ENCODE measurements at places on chromosomes 3 and 15. TPM values are rescaled to one million over a fixed set of nuclear protein-coding genes. Genes with fewer than 3 reads are reported as not detected.

GRCh38 chr3:2061360-2061759 lies 37.3 kb upstream of the CNTN4 start:
- no peak overlapping the region for H3K4me3 ChIP-seq
- H3K36me3 ChIP-seq, result no peaks in the 10 kb centered on the region
- H3K4me1 ChIP-seq, result no peaks in the 10 kb centered on the region
- no peaks in the 10 kb centered on the region for H3K27me3 ChIP-seq
- H3K27ac ChIP-seq, result no peak overlapping the region

FBXL22 gene
- 18.6 TPM for total RNA-seq

DNA sequence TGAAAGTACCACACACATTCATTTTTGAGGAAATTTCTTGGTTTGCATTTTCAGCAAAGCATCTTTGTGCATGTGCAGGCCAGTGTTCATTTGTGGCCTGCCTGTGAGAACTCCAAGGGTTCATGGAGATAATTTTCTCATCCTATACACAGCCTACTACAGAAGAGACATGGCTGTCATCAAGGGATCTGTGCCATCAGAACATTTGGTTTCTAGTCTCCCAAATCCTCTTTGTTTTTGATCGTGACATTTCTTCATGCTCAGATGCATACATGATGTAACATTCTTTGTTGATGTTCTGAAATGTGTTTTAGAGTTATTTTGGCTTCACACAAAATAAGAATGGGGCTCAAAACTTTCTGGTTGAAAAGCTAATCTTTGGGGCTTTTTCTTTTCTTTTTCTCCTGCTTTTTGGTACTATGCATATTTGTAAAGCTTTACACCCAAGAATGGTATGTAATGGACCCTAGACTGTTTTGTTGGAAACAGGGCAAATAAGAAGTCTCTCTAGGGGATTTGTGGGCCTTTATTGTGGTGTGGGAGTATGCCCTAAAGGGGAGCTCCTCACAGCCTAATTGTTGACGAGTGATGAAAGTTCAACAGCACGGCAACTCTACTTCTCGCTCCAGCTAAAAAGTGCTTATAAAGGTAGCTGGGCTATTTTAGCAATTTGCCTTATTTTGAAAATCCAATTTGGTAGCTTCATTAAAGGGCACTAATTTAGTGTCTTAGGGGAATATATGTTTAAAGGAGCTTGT lies 3.2 kb upstream of the ARPP21 start:
- DNase-seq, result no peak
- no peaks in the 10 kb centered on the region for H3K27me3 ChIP-seq
- H3K4me1 ChIP-seq, result no peaks in the 10 kb centered on the region
- no peak overlapping the region for H3K4me3 ChIP-seq
- H3K27ac ChIP-seq, result no peak overlapping the region

OXTR gene
- total RNA-seq, result 2.3 TPM

GRCh38 chr3:40995271-40995670 lies 204.0 kb upstream of the CTNNB1 start:
- no peak for DNase-seq
- H3K36me3 ChIP-seq, result no peaks in the 10 kb centered on the region
- H3K27me3 ChIP-seq, result no peaks in the 10 kb centered on the region
- peaks cover 4% of the 10 kb centered on the region for H3K4me1 ChIP-seq
- no peak overlapping the region for H3K27ac ChIP-seq
- H3K4me3 ChIP-seq, result no peak overlapping the region

DNA sequence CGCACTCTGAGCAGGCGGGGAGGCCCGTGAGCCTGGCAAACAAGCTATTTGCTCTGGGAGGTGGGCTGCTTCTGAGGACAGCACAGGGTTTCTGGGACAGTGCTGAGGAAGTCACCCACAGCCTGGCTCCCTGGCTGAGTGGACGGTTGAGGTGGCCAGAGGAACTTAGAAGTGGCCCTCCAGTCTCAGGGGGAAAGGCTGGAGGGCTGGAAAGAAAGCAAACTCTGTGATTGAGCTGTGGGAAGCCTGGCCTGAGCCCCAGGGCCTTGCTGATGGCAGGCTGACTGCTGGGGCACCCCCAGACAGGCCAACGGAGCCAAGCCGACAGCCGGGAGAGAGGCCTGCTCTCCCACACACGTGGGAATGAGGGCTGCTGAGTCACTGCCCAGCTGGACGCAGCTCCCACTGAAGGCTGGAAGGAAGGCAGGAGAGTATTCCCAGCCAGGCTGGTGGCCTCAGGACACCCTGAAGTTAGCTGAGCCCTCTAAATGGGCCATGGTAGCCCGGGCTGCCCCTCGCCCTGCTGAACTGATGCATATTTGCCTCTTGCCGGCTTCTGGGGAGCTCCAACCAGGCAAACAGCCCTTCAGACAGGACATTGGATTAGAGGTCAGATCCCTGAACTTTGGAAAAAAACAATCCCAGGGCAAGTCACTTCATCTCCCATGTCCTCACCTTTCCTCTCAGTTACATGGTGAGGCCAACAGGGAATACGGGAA lies 98.0 kb upstream of the TLE3 start:
- no peaks in the 10 kb centered on the region for H3K4me1 ChIP-seq
- peak overlapping the region; percentile 1 for H3K27ac ChIP-seq
- no peaks in the 10 kb centered on the region for H3K36me3 ChIP-seq
- no peaks in the 10 kb centered on the region for H3K27me3 ChIP-seq
- peak; percentile 93 for DNase-seq

IRAK2 gene
- total RNA-seq, result 7.1 TPM

GRCh38 chr3:171850320-171850959 lies 7.3 kb downstream of the TMEM212 start:
- H3K36me3 ChIP-seq, result no peaks in the 10 kb centered on the region
- H3K4me1 ChIP-seq, result peaks cover 5% of the 10 kb centered on the region
- H3K27ac ChIP-seq, result no peak overlapping the region
- no peak overlapping the region for H3K4me3 ChIP-seq

GRCh38 chr15:70016511-70016994 lies 81.2 kb downstream of the TLE3 start:
- H3K4me1 ChIP-seq, result no peaks in the 10 kb centered on the region
- no peak overlapping the region for H3K27ac ChIP-seq
- no peak overlapping the region for H3K4me3 ChIP-seq
- H3K27me3 ChIP-seq, result no peaks in the 10 kb centered on the region
- H3K36me3 ChIP-seq, result no peaks in the 10 kb centered on the region

- H3K4me3 ChIP-seq, result peak overlapping the region; percentile 39
- H3K27me3 ChIP-seq, result no peaks in the 10 kb centered on the region
- peak overlapping the region; percentile 28 for H3K27ac ChIP-seq
Observed at GRCh38 chr3:63960048-63960711, 48.0 kb upstream of the SCAANT1 start.

- H3K27ac ChIP-seq, result no peak overlapping the region
- DNase-seq, result no peak
- H3K4me3 ChIP-seq, result no peak overlapping the region
- H3K27me3 ChIP-seq, result no peaks in the 10 kb centered on the region
- no peaks in the 10 kb centered on the region for H3K4me1 ChIP-seq
Observed at GRCh38 chr15:57102858-57103257, 184.4 kb downstream of the TCF12 start.

PLSCR5 gene
- total RNA-seq, result not detected

CTNNB1 gene
- 306 TPM for total RNA-seq

DNA sequence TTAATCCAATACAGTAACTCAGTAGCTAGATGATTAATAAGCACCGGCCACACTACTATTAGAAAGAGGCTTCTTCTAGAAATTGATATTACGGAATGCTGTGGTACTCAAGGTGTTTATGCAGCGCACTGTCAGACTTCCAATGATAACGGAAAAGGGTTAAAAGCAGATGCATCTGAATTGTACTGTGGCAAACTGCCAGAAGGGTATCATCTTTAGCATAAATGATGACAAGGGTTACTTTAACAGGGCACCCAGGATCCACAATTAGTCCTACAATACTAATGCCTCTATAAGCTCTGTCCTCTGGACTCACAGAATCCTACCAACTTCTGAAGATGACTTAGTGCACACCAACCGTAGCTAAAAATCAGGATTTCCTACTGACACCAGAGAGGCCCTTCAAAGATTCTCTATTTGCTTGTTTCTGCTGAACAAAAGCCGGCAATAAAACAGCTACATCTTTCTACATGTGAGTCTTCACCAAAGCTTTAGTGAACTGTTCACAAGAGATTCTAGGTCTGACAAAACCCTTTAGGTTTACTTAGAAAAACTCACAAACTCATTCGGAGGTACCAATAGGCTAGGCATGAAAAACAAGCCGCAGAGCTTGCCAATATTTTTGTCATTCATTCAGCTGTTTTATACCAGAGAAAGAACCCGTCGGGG lies 7.1 kb downstream of the SATB1 start:
- no peaks in the 10 kb centered on the region for H3K36me3 ChIP-seq
- H3K4me1 ChIP-seq, result peaks cover 2% of the 10 kb centered on the region
- H3K4me3 ChIP-seq, result no peak overlapping the region
- H3K27me3 ChIP-seq, result no peaks in the 10 kb centered on the region
- H3K27ac ChIP-seq, result no peak overlapping the region
- DNase-seq, result no peak

ST8SIA2 gene
- total RNA-seq, result not detected

GRCh38 chr3:53766706-53767105 lies 79.5 kb downstream of the CHDH start:
- no peaks in the 10 kb centered on the region for H3K4me1 ChIP-seq
- H3K27ac ChIP-seq, result no peak overlapping the region
- H3K36me3 ChIP-seq, result no peaks in the 10 kb centered on the region
- no peaks in the 10 kb centered on the region for H3K27me3 ChIP-seq
- no peak overlapping the region for H3K4me3 ChIP-seq
- DNase-seq, result no peak

GRCh38 chr3:86869566-86869965 lies 121.4 kb downstream of the VGLL3 start:
- H3K4me1 ChIP-seq, result no peaks in the 10 kb centered on the region
- H3K36me3 ChIP-seq, result no peaks in the 10 kb centered on the region
- H3K27ac ChIP-seq, result no peak overlapping the region
- H3K27me3 ChIP-seq, result no peaks in the 10 kb centered on the region

RNF168 gene
- total RNA-seq, result 30.2 TPM

Measured in aorta (tissue), 5 donors.